ENCODE measurements at places on chromosomes 7 and 10.

DNA sequence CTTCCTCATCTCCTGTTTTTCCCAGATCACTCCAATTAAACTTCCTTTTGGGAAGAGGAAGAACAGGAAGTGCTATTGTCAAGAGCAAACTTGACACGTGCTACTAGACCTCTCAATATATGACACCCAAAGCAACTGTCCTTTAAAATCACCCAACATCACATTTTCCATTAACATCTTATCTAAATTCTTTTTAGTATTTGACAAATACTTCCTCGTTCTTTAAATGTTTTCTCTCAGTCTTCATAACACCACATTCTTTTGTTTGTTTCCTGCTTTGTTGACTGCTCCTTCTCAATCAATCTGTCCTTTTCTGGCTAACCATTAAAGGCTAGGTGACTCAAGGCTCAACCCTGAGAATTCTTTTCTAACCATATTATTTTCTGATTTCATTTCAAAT is 7.1 kb upstream of the TFPI2 start:
- DNase-seq = no peak

DNA sequence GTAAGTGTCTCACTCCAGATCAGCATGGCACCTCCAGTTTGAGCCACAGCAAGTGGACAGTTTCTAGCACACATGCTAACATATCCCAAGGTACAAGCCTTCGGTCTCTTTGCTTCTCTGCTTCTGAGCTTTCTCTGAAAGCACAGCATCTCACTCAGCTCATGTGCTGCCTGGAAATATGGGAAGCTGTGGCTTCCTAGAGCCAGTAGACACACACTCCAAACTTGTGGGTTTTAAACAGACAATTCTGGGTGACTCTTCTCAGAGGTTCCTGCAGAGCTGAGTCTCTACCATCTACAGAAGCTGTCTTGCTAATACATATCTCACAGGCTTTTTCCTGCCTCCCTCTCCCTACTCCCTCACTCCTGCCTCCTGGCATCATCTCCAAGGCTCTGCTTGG is 23.9 kb upstream of the TMEM273 start:
- no peak for DNase-seq

DNA sequence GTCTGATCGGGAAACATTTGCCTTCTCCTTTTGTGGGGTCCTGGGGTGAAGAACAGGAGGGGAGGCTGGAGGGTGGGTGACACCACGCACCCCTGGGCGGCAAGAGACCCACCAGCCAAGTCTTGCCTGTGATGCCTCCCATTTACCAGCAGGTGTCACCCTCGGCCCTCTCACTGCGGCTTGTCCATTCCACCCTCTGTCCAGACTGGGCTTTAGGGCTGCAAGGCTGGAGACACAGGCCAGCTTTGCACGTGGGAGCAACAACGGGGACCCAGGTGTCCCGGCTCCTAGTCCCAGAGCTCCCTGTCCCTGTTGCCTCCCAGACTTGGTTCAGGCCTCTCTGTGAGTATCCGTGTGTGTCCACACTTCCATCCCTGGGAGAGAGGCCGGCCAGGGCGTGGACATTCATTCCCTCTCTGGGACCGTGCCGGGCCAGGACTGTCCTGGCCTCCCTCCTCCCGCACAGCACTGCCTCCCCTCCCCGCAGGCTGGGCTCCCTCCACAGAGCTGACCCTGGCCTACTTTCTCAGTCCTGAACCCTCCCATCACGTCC is 36.2 kb upstream of the GTF2IRD1 start:
- DNase-seq = no peak

- no peak for DNase-seq
Measured at GRCh38 chr10:58700591-58700990, 187.9 kb downstream of the BICC1 start.

DNA sequence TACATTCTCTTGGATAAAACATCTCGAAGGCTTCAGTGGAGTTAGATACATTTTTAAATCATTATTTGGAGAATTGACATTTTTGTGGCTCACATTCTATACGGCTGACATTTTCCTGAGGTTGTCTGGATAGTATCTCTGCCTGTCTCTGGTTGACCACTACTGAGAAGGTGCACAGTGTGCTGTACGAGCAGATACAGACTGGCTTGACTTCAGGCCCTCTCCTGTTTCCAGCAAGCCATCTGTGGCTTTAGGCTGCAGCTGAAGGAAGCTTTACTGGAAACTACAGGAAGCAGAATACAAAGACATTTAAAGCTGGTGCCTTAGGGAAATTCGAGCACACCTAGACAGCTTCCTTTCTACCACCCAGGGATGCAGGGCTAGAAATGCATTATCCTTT is 39.3 kb upstream of the RSU1 start:
- no peak for DNase-seq

DNA sequence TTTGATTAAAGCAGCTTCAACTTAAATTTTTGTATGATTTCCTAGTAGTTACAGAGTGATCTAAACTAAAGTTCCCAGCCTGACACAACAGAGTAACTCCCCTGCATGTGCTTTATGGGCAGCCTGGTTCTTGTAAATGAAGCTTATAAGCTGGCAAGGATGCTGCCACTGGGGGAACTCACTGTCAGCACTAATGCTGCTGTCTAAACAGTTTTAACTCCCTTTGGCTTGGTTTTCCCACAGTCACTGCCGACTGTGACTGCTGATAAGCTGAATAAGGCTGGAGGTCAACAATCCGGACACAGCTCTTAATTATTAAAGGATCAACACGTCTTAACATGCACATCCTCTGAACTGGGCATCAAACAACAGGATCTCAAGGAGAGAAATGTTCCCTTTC is 130.1 kb downstream of the OTUD1 start:
- DNase-seq = no peak

DNA sequence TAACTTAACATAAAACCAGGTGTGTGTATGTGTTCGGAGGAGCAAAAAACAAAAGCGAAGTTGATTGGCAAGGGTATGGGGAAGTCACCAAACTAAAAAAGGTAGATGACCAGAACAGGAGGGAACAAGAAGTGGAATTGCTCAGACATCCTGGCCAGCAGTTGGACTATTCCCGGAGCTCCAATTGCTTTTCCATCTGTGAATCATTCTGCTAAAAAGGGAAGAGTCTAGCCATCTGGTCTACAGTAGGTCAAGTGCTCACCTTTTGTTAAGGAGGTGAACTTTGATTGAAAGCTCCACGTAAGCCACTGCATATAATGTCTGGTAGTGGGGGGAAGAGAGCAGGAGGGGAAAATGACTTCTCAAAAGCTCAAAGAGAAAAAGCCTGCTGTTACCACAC is 50.0 kb upstream of the BET1 start:
- DNase-seq = no peak

GRCh38 chr7:36165059-36165458 is 12.0 kb downstream of the EEPD1 start:
- no peak for DNase-seq

DNA sequence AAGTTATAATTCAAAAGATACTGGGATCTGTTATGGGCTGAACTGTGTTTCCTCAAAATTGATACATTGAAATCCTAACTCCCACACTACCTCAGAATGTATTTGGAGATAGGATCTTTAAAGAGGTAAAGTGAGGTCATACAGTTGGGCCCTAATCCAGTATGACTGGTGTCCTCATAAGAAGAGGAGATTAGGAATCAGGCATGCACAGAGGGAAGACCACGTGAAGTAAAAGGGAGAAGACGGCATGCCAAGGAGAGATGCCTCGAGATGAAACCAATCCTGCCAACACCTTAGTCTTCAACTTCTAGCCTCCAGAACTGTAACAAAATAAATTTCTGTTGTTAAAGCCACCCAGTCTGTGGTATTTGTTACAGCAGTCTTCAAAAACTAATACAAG is 5.9 kb upstream of the CFAP69 start:
- no peak for DNase-seq

GRCh38 chr7:39746103-39746819 is 122.9 kb downstream of the RALA start:
- no peak for DNase-seq

DNA sequence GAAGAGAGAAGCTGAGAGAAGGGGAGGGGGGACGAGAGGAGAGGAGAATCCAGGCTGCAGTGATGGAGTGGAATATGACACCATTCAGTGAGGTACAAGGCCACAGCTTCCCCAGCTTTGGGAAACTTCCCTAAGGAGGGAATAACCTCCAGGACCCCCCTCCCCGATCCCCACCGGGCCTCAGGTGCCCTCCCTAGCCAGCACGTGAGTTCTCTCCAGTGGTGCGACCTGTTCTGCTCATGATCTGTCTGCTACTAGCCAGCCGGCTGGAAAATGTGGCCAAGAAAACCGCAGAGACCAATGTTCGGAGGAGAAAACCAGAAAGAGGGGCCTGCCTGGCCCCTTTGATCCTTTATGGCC is 39.9 kb upstream of the AGK start:
- DNase-seq = no peak

DNA sequence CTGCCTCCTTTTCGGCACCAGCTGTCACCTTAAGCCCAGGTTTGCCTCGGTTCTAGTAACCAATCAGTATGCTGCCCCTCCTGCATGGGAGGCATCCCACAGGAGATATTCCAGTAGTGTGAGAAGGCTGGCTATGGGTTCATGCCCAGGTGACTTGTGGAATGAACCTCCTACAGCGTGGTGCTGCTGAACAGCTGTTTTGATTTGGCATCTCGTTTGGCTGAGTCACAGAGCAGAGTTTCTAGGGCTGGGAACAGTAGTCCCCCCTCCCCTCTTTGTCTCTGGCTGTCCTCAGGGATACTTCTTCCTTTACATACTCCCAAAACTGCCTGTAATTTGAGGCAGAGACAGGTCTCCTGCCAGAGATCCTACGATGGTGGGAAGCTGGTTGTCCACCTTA is 16.1 kb downstream of the R3HCC1L start:
- DNase-seq = no peak

- DNase-seq = no peak
Measured at GRCh38 chr7:149310113-149310836, 48.3 kb downstream of the ZNF783 start.

DNA sequence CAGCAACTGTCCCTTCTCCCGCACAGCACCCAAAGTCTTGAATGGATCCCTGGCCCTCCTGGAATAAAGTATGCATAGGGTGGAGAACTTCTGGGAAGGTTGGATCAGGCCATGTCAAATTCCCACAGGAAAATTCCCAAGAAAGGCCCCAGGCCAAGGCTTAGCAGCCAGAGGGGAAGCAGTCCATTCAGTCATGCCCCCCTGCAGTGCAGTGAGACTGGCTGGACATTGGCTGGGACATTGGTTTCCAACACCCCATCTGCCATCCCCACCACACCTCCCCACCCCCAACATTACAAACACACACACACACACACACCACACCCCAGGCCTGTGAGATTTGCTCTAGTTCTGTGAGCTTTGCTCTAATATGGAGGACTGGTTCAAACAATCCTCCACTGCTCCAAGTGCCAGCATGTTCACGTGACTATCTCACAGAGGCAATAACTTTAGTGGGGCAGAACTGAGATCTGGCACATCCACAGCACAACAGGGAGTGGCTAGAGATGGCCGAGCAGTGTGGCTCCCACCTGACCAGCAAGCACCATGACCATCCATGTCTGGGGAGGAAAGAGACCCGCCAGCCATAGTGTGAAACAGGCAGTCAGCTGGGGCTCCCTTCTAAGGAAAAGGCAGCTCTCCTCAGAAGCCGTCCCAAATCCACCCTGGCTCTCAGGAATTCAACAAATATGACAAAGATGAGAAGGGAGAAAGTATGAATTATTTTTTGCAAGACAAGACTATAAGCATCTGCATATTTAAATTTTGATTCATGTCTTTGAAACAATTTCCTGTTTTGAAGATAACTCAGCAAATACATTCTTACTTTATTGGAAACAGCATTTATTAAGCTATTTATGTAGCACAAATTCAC is 6.7 kb upstream of the FAM170B start:
- no peak for DNase-seq

- DNase-seq = no peak
Measured at GRCh38 chr10:97708976-97709946, 4.3 kb upstream of the MARVELD1 start.

GRCh38 chr10:117322260-117322659 is 53.0 kb downstream of the PDZD8 start:
- no peak for DNase-seq

GRCh38 chr7:81195033-81195432 is 276.2 kb upstream of the SEMA3C start:
- no peak for DNase-seq

GRCh38 chr10:28788252-28788651 is 110.9 kb downstream of the BAMBI start:
- no peak for DNase-seq

GRCh38 chr7:87375662-87376435 is 30.4 kb downstream of the CROT start:
- DNase-seq = no peak

DNA sequence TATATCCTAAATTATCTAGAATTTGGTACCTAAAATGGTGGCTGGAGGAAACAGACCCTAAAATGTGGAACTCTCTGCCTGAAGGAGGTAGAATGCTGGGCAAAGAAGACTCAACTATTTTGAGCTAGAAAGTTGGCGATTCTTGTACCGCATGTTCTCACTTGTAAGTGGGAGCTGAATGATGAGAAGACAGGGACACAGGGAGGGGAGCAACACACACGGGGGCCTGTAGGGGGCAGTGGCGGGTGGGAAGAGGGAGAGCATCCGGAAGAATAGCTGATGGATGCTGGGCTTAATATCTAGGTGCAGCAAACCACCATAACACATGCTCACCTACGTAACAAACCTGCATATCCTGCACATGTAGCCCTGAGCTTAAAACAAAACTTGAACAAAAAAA is 250.6 kb downstream of the CALN1 start:
- no peak for DNase-seq

DNA sequence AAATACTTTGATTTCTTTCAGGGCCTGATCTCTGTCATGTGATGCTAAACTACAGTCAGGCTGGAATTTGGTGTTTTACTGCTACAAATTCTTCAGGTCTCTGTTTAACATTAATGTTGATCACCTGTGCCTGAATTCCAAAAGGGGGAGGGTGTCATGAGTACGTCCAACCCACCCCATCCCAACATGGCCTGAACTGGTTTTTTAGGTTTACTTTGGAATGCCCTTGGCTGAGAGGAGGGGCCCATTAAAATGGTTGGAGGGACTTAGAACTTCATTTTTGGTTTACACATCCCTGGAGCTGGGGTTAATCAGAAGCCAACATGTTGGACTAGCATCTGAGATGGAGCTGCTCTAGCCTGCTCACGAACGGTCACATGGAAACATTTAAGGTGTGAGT is 60.8 kb upstream of the CFAP46 start:
- DNase-seq = no peak

- DNase-seq = no peak
Measured at GRCh38 chr7:999941-1000935, 17.3 kb downstream of the CYP2W1 start.

- no peak for DNase-seq
Measured at GRCh38 chr7:46131916-46132795, 211.1 kb upstream of the IGFBP3 start.

DNA sequence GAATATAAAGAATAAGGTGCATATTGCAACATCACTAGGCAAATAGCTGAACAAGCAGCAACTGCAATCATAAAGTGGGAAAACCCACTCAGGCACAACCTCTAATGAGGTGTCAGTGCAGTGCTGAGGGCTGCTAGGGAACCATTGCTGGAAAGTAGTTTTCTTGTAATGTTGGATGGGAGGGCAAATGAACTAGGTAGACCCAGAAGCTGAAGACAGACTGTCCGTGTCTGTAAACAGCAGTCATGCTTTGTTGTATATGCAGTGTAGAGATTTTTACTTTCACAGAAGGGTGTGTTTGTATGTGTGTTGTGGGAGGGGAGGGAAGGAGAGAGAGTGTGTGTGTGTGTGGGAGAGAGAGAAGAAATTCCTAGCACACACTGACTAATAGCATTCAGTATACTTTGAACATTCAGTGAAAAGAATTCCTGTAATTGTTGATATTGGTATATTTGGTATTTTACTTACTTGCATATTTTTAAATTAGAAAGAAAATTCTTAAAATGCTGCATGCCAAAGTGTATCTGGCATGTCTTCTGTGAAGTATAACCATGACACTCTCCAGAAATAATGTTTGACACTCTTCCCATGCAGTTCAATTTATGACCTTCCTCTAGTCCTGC is 28.8 kb downstream of the ITGB8 start:
- DNase-seq = no peak

Data from cortex of kidney (tissue), 1 donor.